NCI-H2107 (cell line): ENCODE measurements at places on chromosomes 11 and 22.

- DNase-seq: no peak
Observed at GRCh38 chr11:122690384-122690783, 34.9 kb downstream of the UBASH3B start.

DNA sequence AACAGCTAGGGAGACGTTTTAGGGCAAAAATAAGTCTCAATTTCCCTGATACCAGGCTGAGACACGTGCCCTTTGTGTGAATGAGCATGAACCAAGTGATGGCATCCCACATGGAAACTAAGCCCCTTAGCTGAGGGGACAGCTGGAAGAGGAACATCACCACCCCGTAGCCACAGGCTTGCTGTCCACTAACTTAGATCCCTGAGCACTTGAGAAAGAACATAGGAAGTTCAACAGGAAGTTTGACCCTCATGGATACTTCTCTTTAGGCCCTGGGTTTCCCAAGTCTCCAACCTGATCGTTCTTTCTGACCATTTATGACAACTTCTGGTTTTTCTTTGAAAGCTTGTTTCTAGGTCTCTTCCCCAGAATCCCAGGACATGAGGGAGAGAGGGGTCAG is 11.6 kb upstream of the CKAP5 start:
- DNase-seq: no peak

DNA sequence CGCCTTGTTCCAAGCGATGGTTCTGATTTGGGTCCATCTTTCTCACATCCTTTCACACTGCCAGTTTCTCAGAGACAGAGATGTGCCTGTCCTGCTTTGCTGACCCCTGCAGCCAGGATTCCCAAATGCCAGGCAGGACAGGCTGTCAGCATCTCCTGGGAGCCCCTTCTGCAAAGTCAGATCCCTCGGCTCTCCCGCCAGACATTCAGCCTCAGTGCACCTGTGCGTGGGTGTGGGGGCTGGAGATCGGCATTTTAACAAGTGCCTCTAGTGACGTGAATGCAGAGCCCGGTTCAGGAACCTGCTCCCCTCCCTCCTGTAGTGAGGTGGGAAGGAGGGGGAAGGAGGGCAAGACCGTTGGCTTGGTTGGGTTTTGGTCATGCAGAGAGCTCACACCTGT is 108.9 kb upstream of the FGF3 start:
- DNase-seq: no peak

- no peak for DNase-seq
Observed at GRCh38 chr11:75549370-75549958, 12.6 kb upstream of the SERPINH1 start.

DNA sequence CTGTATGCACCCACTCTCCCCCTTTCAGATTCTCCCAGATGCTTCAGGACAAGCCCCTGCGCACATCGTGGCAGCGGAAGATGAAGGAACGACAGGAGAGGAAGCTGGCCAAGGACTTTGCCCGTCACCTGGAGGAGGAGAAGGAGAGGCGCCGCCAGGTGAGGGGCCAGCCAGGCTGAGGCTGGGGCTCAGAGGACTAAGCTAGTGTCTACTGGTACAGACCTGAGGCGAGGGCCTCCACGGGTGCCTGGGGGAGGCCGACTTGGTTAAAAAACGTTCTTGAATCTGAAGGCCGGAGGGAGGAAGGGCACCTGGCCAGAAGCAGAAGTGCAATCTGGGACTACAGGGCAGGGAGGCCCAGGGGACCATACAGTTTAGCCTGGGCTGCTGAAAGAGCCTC is 6.0 kb downstream of the CCDC86 start:
- no peak for DNase-seq

DNA sequence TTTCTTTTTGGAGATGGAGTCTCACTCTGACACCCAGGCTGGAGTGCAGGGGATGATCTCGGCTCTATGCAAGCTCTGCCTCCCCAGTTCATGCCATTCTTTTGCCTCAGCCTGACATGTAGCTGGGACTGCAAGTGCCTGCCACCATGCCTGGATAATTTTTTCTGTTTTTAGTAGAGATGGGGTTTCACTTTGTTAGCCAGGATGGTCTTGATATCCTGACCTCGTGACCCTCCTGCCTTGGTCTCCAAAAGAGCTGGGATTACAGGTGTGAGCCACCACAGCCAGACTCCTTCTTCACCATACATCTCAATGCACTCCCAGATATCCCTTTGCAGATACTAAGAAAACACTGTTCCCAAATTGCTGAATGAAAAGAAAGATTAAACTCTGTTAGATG is 224.3 kb downstream of the OR4A5 start:
- DNase-seq: no peak

DNA sequence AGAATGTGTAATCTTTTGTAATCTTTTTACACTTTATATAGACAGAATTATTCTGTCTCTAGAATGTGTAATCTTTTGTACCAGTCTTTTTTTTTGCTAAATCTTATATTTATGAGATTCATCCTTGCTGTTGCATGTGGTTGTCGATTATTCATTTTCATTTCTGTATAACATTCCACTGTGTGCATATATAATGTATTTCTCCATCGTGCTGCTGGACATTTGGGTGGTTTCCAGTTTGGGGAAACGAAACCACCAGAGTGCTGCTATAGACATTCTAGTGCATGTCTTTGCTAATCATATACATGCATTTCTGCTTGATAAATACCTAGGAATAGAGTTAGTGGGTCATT is 146.5 kb downstream of the GRIK4 start:
- DNase-seq: no peak

DNA sequence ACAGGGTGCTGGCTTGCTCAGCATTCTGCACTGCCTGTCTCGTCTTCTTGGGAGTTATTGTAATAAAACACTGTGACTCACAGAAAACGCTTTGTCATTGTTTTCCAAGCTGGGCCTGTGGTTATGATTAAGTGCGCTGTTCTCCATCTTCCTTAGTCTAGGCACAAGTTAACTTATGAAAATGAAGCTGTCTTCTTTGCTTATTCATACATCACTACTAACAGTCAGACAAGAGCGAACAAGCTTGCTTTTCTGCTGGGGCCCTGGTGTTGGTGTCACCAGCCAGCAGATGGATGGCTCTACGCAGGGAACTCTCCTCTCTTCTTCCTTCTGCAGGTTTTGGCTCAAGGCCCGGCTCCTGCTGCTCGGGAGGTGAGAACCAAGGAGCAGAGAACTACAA is 380.1 kb upstream of the SYN3 start:
- no peak for DNase-seq

DNA sequence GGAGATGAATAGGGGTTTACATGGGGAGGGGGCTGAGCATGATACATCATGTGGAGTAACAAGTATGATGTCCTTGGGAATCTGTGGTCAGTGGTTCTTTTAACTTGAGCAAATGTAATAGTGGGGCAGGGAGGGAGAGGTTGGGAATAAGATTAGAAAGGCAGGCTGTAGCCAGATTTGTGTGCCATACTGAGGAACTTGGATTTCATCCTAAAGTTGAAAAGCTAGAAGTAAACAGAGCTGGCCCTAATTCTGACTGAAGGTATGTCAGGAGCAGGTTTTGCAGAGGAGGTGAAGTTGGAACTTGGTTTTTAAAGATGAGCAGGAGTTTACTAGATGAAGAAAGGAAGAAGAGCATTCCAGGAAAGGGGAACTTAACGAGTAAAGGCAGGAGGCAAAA is 108.3 kb upstream of the RRM1 start:
- no peak for DNase-seq

DNA sequence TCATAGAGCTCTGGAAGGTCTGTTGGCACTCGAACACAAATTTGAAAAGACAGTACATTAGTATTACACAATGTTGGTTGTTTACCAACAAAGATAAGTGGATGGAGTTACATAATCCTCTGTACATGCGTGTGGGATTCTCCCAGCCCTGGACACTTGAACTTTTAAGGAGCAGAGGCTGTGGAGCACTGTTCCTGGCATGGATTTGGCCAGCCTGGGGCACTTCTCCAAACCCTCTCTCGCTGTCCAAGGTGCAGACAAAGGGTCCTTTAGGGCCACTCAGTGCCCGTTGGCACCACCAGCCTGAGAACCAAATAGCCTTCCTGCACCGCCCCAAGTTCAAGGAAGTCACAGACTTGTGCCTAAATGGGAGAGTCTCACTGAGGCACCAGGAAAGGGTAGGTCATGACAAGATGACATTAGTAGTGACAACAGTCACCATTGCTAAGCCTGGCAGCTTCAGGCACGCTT is 1.6 kb upstream of the ANO1 start:
- DNase-seq: no peak

DNA sequence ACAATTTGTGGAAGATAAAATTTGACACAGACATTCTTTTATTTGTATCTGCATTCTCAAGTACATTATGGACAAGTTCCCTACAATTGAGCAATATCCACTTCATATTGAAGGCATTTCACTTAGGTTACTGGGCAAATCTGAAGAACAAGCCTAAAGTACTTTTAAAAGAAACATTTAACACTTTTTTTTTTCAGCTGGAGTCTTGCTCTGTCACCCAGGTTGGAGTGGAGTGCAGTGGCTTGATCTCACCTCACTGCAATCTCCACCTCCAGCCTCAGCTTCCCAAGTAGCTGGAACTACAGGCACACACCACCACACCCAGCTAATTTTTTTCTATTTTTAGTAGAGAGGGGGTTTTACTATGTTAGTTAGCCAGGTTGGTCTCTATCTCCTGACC is 70.2 kb downstream of the OR4C45 start:
- no peak for DNase-seq

DNA sequence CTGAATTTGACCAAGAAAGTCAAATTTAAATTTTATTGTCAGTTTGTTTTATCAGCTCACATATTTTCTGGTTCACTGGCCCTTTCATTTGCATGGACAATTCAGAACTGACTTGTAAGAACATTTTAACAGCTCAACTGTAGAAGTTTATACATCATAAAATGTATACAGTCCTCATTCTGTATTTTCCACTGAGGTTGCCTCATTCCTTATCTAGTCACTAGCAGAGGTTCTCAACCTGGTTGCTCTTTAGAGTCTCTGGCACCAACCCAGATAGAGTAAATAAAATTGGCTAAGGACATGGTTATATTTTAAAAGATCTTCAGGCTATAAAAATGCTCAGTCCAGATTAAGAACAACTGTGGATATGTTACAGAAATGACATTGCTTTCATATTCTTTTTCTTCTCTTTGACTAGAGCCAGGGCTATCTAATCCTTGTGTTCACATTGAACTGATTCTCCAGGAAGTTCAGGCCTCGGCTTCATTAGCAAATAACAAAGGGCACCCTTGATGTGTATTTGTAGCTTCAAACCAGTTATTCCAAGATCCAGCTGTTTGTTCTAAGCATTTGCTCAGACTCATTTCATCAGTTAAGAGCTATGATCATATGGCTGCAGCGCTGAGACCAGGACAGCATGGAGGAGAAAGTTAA is 782.5 kb downstream of the ETS1 start:
- DNase-seq: no peak

GRCh38 chr11:116641561-116642045 is 131.2 kb downstream of the BUD13 start:
- peak; percentile 28 for DNase-seq

DNA sequence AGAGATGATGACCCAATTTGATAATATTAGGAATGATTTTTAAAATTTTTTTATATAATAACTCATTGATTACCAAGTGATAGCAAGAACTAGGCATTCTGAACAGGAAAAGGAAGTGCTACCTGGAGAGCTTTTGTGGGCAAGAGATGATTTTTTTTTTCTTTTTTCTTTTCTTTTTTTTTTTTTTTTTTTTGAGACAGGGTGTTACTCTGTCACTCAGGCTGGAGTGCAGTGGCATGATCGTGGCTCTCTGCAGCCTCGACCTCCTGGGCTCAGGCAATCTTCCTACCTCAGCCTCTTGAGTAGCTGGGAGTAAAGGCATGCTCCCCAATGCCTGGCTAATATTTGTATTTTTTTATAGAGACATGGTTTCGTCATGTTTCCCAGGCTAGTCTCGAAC is 40.4 kb downstream of the TNRC6B start:
- DNase-seq: no peak

GRCh38 chr22:23837911-23838680 is 710 bp downstream of the DERL3 start:
- DNase-seq: no peak

- DNase-seq: no peak
Observed at GRCh38 chr11:123775289-123775688, 21.0 kb upstream of the OR6X1 start.

DNA sequence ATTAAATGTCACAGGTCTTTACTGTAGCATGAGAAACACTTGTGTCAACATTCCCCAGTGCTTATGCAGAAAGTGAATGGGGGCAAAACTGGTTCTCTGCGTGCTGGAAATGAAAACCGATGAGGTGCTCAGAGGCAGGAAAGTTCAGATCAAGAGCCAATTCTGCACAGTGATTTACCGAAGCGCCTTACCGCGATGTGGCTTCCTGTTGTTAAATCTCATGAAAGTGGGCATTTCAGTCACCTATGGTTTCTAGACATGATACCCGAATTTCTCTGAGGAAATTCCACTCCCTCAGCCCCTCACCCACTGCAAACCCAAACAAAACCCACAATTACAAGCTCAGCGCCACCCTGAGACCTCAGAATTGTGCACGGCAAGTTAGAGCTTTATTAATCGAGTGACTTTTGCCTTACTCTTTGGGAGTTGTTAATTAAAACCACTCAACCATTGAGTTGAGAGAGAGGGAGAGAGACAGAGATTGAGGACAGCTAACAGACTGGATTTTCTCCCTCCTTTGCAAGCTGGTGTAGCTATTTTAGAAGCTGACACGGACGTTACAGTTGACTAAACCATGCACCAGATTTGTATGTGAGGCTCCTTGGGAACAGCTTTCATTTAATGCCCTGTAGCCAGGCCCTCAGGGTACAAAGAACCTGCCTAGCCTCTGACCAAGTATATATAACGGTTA is 196.4 kb downstream of the DBX1 start:
- DNase-seq: no peak

DNA sequence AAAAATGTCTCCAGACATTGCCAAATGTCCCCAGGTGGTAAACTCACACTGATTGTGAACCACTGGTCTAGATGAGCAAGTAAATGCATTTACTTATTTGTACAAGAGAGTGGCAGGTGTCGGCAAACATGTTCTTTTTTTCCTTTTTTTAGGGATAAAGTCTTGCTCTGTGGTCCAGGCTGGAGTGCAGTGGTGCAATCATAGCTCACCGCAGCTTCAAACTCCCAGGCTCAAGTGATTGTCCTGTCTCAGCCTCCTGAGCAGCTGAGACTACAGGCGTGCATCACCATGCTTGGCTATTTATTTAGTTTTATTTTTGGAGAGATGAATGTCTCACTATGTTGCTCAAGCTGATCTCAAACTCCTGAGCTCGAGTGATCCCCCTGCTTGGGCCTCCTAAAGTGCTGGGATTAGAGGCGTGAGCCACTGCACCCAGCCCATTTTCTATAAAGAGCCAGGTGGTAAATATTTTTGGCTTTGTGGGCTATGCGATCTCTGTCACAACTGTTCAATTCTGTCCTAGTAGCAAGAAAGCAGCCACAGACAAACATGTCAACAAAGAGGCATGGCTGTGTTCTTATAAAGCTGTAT is 1.4 kb downstream of the VPREB1 start:
- no peak for DNase-seq
